ENCODE measurements at places on chromosomes 1 and 21. TPM values are rescaled to one million over a fixed set of nuclear protein-coding genes. Genes with fewer than 3 reads are reported as not detected.

The TEKT2 gene
- 9.3 TPM for total RNA-seq

The SLC2A5 gene
- 1.7 TPM for total RNA-seq

The ZNF695 gene
- total RNA-seq: not detected

The COL24A1 gene
- total RNA-seq: 1.1 TPM

The ZNF672 gene
- 39.8 TPM for total RNA-seq

The PLA2G2C gene
- total RNA-seq: not detected

The OLFML3 gene
- 38.9 TPM for total RNA-seq

The ITGB2 gene
- 468 TPM for total RNA-seq

The BTBD8 gene
- 5.5 TPM for total RNA-seq

The UBE2U gene
- not detected for total RNA-seq

The RBM8A gene
- 109 TPM for total RNA-seq

The ERG gene
- 38.0 TPM for total RNA-seq

The BATF3 gene
- total RNA-seq: 12.8 TPM

The OR2AK2 gene
- total RNA-seq: not detected

The CFHR3 gene
- total RNA-seq: 0.24 TPM

DNA sequence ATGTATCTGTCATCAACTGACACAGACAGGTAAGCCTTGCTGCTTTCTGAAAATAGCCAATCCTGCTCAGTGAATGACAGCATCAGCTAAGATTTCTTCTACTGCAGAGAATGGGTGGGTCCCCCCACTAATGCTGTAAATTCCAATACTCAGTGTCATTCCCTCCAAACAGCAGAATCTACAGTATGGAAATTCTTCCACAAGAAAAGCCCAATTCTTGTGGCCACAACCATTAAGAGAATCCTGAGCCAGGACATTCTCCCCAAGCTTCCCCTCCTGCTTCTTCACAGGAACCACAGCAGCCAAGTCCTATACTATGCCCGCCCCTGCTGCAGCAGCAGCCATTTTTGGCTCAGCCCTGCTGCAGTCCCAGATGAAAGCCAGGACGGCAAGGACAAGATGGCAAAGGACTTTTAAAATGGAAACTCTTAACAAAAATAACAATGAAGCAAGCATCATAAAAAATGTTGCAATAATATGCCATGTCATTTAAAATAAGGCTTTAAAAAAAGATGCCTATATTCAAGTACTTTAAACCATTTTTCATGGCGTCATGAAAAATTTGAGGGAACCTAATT, 26.8 kb downstream of the EIF4G3 start:
- no peak for DNase-seq

DNA sequence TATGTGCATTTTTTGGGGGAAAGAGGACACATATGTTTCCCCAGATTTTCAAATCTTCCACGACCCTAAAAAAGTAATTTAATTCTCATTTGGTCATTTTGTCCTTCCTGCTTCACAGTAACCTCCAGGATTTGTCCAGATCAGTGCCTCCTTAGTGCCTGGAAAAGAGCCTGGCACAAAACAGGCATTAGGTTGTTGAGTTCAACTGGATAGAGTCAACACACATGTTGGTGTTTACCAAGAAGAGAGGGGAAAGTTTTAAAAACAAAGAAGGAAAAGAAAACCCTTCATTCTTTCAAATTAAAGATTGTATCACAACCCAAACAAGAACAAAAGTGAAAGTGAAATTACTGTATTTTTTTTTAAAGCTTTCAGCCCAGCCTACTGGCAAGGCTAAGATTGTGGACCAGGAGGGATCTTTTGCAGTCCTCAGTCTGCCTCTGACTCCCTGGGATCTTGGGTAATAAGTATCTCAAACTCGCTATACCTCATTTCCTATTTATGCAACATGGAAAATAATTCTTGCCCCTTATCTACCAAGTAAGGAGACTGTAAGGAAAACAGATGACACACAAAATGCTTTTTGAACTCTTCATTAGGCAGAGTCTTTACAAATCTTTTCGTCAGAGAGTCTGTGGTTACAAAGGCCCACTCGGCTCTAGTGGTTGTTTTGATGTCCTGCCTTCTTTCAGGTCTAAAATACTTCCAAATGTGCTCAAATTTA, 57.8 kb downstream of the ZNF281 start:
- no peak for DNase-seq

- DNase-seq: no peak
Observed at GRCh38 chr1:66652556-66652955, 99.7 kb upstream of the DYNLT5 start.

- no peak for DNase-seq
Observed at GRCh38 chr21:21200939-21201615, 202.9 kb downstream of the NCAM2 start.

GRCh38 chr1:53495633-53496345, 36.6 kb downstream of the DMRTB1 start:
- no peak for DNase-seq

- no peak for DNase-seq
Observed at GRCh38 chr21:44518686-44519085, 21.3 kb downstream of the KRTAP10-1 start.

DNA sequence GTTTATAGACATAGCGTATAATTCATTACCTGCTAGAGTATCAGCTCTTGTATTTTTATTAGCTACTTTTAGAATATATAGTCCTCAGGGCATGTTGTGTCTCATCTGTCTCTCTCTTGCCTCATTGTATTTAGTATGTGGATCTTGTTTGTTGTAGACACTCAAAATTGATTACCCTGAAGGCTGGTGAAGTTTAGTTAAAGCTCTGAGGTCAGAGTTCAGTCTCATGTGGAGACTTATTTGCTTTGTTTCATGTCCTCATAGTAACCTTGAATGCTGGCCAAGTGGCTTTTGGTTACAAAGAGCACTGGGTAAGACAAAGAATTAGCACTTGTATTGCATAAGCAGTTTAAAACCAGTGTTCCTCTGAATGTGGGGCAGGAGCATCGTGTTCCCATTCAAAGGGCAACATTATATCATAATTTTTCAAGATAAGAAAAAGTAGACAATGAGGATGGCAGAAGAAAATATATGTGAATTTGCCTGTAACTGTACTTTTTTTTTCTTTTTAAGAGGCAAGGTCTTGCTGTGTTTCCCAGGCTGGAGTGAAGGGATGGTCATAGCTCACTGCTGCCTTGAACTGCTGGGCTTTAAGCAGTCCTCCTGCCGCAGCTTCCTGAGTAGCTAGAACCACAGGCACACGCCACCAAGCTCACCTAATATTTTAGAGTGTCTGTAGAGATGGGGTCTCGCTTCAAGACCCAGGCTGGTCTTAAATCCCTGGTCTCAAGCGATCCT, 17.4 kb downstream of the CNST start:
- DNase-seq: no peak

GRCh38 chr1:31775210-31775999, 11.3 kb upstream of the ADGRB2 start:
- no peak for DNase-seq

GRCh38 chr21:39144191-39144590, 39.1 kb downstream of the PSMG1 start:
- DNase-seq: no peak

GRCh38 chr1:172671591-172671990, 12.7 kb downstream of the FASLG start:
- no peak for DNase-seq

- no peak for DNase-seq
Observed at GRCh38 chr1:158101927-158102326, 78.8 kb upstream of the CD1D start.

GRCh38 chr1:108043707-108044106, 78.7 kb upstream of the VAV3 start:
- DNase-seq: no peak

GRCh38 chr1:114558544-114558943, 22.9 kb downstream of the BCAS2 start:
- no peak for DNase-seq

DNA sequence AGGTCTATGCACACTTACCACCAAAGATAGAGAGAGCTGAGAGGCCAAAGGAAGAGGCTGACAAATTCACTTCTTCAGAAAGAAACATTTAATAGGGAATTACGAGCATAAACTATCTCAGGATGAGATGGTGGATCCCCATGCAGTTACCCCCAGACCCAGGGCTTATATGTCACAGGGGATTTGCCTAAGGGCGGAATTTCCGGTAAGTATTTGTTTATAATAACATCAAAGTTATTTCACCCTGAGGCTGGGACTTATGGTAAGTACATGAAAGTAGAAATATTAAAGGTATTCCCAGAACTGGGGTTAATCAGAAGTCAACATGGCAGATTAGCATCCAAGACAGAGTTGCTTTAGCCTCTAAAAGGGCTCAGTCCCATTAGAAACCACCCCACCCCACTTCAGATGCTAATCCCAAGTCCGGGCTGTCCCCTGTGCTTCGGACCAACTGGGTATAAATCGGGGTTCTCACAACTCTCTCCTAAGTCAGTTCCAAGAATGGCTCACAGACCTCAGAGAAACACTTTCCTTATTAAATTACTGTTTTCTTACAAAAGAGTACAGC, 247.4 kb upstream of the ZP4 start:
- no peak for DNase-seq

DNA sequence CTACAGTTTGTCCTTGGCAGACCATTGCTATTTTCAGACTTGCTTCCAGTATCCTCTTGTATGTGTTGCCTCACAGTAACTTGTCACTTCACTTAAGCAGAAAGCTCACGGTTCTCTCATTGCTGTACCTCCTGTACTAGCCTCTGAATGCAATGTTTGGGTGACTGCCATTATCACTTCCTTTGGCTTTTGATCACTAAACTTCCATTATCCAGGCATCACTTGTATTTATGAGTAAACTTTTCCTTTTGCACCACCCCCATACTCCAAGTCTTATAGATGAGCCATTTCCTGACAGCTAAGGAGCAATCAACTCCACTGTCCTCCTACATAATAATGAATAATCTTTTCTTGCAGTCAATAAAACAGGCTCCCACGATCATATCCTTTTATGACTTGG, 255.3 kb downstream of the PDE4B start:
- no peak for DNase-seq

DNA sequence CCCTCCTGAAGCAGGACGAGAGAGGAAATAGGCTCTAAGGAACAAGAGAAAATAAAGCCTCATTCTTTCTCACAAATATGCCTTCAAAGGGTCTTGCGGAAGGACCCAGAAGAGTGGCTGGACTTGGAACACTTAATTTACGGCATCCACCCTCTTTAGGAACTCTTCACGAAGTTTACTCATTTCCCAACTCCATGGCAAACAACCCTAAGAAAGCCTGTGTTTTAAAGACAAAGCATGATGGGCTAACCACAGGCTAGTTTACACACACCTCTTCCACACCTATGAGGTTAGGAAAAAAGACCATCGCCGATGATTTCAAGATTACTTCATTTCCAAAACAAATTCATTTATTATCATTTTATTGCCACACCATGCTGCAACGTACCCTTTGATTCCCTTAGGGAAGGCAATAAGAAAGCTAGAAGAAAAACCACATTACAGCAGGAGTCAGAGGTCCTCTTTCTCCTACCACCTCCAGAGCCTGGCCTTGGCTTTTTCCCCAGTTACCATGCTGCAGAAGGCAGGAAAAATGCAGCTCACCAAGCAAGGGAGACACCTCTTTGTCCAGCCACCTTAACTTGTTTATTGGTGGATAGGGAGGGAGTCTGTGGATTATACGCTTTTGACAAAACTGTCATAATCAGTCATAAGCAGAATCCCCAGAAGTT, 29.6 kb downstream of the CHI3L2 start:
- no peak for DNase-seq

- no peak for DNase-seq
Observed at GRCh38 chr1:165057956-165058355, 298.6 kb downstream of the LMX1A start.

DNA sequence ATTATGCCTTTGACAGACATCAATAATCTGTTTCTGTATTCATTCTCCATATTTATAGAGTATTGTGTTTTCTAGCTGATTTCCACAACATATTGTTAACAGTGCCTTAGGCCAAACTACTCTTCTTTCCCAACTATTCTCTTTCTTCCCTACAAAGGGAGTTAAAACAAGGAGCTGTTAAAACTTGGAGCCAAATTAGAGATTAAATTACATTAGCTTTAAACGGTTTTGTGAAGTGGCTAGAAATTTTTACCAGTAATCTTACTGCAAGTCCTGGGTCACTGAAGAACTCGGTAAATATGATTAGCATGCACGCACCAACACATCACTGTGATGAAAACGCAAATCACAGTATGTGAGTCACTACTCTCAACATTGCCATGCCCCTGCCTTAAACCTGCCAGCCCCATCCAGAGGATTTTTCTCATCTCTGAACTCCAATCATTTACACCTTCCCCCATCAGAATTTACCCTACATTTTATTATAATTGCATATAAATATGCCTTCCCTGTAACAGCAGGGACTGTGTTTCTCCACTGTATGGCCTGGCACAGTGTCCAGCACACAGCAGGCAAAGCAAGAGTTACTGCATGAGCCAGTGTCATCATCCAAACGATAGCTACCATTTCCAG, 1.5 kb upstream of the PRDX6 start:
- DNase-seq: no peak

DNA sequence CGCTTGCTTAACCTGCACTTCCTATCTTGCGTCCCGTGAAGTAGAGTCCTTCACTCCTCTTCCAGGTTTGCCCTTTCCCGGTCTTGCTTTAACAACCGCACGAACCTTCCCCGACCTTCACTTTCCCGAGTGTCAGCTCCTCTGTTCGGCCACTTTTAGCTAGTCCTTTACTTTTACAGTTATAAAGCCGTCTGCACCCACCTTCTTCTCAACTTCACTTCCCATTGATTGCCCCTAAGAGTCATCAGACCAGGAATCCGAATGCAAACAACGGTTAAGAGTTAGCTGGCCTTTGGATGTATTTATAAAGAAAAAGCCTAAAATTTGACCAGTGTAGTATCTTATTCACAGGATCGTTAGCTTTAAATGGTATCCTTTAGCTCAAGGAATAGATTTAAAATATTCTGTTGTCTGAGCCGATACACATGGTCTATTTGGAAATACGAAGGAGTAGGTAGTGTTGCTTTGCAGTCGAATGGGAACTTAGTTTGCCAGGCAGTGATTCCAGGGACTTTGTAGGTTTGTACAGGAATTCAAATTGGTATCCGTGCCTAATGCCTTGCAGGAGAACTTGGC, 1.4 kb downstream of the PPP2R5A start:
- DNase-seq: no peak

GRCh38 chr1:216824511-216824910, 101.3 kb upstream of the ESRRG start:
- no peak for DNase-seq

DNA sequence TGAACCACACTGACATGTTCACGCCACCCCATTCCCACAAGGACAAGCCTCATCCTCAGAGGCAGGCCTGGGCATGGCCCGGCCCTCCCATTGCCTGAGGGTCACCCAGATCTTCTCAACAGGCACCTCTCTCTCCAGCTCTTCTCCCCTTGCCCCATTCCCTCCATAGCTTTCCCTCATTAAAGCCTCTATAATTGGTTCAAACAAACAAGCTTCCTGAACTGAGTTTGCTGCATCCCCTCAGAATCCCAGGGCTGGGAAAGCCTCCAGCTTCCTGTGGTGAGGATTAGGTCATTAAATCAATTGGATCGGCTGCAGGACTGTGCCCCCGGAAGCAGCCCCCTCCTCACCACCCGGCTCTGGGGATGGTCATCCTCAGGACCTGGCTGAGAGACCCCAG, 18.9 kb downstream of the CTNNBIP1 start:
- no peak for DNase-seq

- no peak for DNase-seq
Observed at GRCh38 chr1:56301791-56302190, 277.6 kb downstream of the PLPP3 start.
